Stimulated activated CD8-positive, alpha-beta memory T cell treated with anti-CD3 and anti-CD28 coated beads, Interleukin-2, amount 100 ng/mL, for 48 hours (primary cell): ENCODE measurements at places on chromosomes 3 and 15.
A peak's percentile ranks its signal among the peaks of the same experiment; 100 is the strongest.

GRCh38 chr15:24772686-24773373 is 97.3 kb downstream of the NPAP1 start:
- peak; percentile 55 for DNase-seq

DNA sequence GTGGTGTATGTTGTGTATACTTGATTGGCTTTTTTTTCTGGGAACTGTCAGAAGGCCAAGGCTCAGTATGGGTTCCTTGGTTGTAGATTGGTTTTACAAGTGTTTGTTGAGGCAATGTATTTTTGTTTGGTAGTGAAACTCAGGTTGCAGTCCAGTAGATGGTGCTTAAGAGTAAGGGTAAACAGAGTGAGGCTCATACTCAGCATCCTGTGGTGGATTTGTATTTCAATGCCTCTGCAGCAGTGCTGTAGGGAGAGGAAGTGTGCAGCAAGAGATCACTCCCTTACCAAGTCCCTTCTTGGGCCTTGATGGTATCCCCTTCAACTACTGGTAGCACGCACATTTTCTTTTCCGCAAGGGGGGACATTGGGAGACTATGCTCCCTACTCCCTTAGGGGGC is 428.5 kb upstream of the CNTN3 start:
- no peak for DNase-seq

DNA sequence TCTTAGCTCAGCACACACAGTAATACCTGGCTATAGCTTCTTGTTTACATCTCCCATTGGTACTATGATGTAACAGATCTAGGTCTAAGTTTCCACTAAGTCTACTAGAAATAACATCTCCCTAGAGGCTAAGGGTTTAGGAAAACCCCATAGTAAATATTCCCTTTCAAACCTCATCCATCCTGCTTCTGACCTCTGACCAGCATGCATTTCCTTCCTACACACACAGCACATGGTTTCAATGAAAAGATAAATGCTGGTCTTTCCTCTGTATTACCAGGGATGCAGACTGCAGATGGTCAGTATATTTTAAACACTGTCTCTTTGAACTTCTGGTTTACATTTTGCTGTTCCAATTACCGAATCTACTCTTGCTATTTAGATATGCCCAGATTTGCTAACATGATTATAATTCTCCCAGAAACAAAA is 96.6 kb downstream of the EFL1 start:
- DNase-seq, result no peak

DNA sequence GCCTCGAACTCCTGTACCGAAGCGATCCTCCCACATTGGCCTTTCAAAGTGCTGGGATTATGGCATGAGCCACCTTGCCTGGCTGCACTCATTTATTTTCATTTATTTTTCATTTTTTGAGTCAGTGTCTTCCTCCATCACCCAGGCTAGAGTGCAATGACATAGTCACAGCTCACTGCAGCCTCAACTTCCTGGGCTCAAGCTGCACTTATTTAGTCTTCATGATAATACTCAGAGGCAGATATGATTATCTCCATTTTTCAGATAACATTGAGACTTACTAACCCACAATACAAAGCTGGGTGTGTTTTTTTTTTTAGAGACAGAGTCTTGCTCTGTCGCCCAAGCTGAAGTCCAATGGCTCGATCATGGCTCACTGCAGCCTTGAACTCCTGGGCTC is 10.0 kb downstream of the PRKCI start:
- DNase-seq, result no peak

DNA sequence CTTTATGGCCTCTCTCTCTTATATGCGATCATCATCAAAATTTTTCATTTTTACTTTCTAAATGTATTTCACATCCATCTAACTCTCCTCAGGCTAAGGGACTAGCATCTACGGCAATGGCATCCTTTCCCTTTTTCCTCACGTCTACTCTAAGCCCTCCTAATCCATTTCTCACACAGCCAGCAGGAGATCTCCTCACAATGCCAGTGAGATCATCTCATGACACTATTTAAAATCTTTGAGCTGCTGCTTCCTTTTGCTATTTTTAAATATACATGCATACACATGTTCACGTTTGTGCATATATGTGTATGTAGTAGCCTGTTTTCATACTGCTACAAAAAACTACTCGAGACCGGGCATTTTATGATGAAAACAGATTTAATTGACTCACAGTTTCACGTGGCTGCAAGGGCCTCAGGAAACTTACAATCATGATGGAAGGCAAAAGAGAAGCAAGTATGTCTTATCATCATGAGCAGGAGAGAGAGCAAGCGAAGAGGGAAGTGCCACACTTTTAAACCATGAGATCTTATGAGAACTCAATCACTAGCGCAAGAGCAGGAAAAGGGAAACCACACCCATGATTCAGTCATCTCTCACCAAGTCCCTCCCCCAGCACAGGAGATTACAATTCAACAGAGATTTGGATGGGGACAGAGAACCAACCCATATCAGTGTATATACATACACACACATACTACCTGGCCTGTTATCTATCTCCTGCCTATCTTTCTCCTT is 599.2 kb upstream of the ROBO1 start:
- no peak for DNase-seq

DNA sequence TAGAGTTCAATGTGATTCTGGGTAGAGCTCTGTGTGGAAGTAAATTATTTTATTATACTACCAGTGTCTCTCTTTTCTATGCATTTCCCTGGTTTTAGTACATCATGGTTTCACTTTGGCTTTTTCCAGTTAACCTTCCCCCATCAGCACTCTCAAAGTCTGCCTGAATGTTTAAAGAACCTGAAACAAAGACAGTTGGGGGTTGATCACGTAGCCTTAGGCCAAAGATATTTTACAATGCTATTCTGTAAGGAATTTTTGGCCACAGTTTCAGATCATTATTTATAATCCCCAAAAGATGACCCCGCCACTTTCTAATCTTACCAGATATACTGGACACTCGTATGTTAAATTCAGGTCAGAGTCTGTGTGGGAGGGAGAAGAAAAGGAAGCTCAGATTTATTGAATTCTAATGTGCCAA is 156.3 kb upstream of the TMC3 start:
- no peak for DNase-seq

- no peak for DNase-seq
Observed at GRCh38 chr3:142795332-142795731, 71.5 kb downstream of the TRPC1 start.

- no peak for DNase-seq
Observed at GRCh38 chr15:78072080-78072892, 5.2 kb downstream of the TBC1D2B start.

DNA sequence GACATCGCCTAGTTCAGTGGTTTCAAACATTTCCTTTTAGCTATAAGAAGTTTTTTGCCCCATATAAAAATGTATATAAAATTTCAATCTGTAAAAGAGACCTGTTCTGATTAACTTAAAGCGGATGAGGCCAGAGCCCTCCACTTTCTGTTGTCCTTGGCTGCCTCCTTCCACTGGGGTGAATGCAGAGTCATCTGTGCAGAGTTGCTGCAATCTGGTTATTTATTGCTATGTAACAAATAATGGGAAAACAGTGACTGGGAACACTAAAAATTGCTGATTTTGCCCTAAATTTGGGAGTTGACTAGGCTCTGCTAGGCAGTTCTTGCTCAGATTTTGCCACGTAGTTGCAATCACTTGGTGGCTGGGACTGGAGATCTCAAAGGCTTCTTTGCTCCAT is 637.8 kb downstream of the GRM7 start:
- no peak for DNase-seq

- DNase-seq, result peak; percentile 68
Observed at GRCh38 chr3:127483902-127484591, 106.5 kb downstream of the TPRA1 start.

DNA sequence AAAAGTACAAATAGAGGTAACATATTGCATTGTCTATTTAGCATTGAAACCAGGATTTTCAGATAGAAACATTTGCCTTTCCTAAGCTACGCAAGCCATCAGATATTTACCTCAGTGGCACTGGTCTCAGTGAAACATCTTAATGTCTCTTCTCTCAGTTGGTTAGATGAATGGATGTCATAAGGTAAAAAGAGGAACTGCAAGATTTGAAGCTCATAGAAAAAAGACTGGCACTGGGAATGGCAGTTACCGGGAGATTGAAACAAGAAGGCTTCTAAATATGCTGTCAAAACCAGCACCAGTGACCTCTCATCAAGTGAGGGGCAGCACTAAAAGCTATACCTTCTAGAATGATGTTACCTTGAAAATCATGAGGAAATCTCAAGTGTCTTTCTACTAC is 486.4 kb downstream of the FHIT start:
- DNase-seq, result no peak

DNA sequence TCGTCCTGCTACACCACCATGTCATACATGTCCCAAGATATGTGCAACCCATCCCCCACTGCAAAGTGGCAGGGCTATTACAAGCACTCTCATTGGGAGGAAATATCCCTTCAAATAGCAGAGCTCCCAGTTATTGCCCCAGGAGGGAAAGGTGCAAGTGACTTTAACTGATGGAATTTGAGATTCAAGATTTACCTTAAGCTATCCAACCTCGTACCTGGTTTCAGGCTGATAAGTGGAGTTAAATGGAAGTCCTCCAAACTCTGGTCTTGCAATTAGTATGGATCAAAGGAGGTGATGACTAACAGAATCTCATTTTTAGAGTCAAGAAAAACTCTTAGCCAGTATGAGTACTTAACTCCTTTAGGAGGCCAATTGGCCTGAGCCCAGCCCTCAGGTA is 2.1 kb downstream of the SLCO2A1 start:
- DNase-seq, result no peak

GRCh38 chr3:51968170-51968775 is 1.0 kb upstream of the PCBP4 start:
- no peak for DNase-seq

GRCh38 chr15:40405501-40406381 is at the start of gene IVD:
IVD (plus strand) TSS chr15:40405795; CDS start chr15:40405828, 33 bp downstream.
- DNase-seq, result peak; percentile 92

DNA sequence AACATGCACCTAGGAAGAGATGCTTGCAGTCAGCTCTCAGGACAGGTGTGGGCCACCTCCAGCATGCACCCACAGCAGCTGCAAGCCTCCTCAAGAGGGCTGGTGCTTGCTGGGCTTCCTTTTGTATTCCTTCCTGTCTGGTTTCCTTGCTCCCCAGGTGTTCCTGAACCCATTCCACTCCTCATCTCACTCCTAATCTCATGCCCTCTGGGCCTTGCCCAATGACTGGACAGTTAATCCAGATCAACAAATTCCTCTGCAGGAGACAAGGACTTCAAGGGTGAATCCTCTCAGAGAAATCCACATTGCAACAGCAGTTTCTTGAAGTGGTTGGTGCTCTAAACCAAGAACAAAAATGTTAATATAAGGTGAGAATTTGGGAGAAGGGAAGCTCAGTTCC is 30.7 kb downstream of the RASGRP1 start:
- no peak for DNase-seq

GRCh38 chr15:25052191-25052999 is 97.6 kb downstream of the SNRPN start:
- no peak for DNase-seq

- DNase-seq, result no peak
Observed at GRCh38 chr15:88752501-88752900, 50.7 kb upstream of the ACAN start.

GRCh38 chr3:190721330-190721729 is 141.2 kb downstream of the GMNC start:
- no peak for DNase-seq

GRCh38 chr15:73704869-73705645 is 20.9 kb downstream of the CD276 start:
- DNase-seq, result peak; percentile 43

DNA sequence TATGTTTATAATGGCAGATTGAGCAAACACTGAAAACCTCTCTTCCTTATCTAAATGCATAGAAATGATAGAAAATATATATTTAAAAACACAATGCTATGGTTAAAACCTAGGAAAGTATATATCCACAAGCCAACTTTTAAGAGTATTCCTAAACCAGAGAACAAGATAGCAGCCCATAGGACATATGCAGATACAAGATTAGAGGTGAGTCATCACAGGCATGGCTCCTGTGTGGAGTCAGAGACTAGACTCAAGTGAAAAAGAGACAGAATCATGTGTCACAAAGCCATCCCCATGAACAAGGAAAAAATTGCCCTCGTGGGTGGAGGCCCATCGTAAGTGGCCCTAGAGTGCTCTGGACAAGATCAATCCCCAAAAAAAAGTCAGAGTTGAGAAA is 199.4 kb upstream of the PPP2R3A start:
- DNase-seq, result no peak

DNA sequence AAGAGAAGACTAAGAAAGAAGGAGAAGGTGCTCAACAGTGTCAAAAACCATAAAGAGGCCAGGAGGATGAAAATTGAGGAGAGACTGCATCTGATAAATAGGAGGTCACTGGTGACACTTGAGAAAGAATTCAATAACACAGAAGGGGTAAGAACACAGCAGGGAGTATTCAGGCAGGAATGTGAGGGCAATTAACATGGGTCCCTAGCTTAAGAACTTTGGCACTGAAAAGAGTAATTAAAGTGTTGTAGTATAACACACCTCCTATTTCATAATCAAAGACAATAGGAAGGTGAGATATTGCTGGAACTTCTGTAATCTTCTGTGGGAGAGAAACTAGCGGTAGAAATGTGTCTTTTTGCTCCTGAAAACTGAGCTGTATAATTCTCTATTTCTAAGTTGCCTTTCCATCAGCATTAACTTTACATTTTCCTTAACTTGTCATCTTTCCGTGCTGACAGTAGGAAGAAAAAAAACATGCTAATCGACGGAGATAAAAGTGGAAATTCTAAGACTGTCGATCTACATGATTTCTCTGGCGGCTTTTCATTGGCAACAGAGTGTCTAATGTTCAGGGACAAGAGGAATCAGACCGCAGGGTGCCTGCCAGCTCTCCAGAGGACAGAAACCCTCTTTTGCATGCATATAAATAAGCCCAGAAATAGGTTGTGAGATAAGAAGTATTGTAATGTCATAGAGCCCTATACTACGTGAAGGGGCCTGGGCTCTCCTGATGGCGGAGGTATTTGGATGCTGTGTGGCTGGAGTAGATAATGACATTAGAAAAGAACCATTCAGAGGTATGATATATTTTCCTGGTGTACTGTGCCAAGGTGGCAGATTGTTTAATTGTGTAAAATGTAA is 147.9 kb upstream of the GAP43 start:
- no peak for DNase-seq

DNA sequence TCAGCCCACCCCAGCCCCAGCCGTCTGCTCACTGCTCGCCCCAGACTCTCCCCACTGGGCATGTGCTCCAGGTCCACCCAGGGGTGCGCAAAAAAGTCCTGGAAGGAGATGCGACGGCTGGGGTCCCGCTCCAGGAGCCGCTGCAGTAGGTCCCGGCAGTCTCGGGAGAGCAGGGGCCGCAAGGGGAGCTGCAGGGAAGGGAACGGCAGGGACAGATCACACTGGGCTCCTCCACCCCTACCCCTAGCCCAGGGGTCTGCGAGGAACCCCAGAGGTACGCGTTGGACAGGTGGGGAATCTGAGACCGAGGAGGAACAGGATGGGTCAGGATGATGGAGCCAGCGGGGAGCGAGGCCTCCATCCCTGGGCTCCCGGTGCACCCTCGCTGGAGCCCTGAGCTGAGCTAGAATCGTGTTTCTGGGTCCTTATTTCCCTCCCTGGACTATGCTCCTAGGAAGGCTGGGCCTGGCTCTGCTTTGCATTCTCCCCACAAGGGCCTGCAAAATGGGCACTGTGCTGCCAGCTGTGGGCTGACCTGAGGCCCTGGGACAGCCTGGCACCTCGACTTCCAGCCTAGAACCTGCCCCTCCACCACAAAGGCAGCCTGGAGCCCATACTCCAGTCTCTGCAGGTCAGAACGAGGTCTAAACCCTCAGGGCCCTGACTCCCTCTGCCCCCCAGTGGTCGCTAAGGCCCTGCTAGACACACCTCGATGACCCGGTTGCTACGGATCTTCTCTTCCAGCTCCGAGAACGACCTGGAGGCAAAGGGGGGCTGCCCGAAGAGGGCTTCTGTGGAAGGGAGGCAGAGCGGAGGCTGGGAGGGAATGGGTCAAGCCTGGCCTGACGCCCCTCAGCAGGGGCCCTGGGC is 3.2 kb downstream of the ULK3 start:
- no peak for DNase-seq
